ENCODE measurements at places on chromosomes 16 and 17. TPM values are rescaled to one million over a fixed set of nuclear protein-coding genes. Genes with fewer than 3 reads are reported as not detected.
A peak's percentile ranks its signal among the peaks of the same experiment; 100 is the strongest.

- DNase-seq: no peak
Measured at GRCh38 chr17:48127371-48128051, 19.9 kb downstream of the SNX11 start.

- no peak for DNase-seq
Measured at GRCh38 chr17:12727076-12727760, 61.5 kb downstream of the MYOCD start.

Gene SP2
- 11.7 TPM for total RNA-seq

- peak; percentile 99 for DNase-seq
Measured at GRCh38 chr16:66516808-66517585, 32.9 kb downstream of the TK2 start.

- peak; percentile 93 for DNase-seq
Measured at GRCh38 chr17:38464723-38465390, 36.6 kb downstream of the ARHGAP23 start.

DNA sequence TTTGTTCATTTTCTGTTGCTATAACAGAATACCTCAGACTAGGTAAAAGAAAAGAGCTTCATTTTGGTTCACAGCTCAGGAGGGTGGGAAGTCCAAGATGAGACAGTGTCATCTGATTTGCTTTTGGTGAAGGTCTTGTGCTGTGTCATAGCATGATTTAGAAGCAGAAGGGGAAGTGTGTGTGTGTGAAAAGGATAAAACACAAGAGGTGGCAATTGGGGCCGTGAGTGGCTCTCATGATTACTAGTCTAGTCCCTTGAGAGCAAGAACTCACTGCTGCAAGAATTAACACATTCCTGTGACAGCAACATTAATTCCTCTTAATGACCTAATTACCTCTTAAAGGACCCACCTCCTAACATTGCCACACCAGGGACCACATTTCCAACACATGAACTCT lies 8.3 kb downstream of the SLC35G3 start:
- DNase-seq: no peak

GRCh38 chr17:18858567-18859245 lies 775 bp downstream of the PRPSAP2 start:
- no peak for DNase-seq

DNA sequence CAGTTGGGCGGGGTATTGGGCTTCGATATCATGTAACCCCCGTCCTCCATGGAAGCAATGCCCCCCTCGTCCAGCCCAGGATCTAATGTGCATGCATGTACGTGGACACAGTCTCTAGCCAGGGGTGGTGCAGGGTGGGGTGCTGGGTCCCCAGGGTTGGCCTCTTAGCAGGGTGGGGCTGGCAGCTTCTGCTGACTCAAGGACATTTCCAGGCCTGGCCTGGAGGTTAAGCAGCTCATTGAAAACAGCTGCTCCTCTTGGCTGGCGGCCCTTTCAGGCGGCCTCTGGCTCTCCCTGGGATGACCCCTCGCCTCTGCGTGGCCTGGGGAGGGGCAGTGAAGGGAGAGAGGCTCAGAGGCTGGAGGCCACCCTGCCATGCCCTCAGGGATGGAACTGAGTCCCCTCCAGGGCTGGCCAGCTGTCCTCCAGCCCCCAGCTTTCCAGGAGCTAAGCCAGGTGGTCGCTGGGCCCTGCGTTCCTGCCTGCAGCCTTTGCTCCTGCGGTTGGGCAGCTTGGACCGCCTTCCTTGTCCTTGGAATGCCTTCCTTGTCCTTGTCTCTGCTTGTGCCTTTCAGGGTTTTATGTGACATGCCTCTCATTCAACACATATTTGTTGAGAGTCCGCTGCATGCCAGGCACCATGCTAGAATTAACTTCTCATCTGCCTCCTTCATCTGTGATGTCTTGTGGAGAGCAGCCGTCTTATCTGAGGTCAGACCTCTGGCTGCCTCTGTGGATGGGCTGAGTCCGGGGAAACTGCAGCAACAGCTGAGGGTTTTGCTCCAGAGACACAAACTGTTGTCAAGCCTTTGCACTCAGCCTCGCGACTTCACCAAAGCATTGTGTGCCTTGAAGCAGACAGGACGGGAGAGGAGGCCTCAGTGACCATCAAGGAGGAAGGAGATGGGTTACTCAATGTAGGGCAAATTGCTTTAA lies 26.6 kb downstream of the MRC2 start:
- DNase-seq: peak; percentile 77

DNA sequence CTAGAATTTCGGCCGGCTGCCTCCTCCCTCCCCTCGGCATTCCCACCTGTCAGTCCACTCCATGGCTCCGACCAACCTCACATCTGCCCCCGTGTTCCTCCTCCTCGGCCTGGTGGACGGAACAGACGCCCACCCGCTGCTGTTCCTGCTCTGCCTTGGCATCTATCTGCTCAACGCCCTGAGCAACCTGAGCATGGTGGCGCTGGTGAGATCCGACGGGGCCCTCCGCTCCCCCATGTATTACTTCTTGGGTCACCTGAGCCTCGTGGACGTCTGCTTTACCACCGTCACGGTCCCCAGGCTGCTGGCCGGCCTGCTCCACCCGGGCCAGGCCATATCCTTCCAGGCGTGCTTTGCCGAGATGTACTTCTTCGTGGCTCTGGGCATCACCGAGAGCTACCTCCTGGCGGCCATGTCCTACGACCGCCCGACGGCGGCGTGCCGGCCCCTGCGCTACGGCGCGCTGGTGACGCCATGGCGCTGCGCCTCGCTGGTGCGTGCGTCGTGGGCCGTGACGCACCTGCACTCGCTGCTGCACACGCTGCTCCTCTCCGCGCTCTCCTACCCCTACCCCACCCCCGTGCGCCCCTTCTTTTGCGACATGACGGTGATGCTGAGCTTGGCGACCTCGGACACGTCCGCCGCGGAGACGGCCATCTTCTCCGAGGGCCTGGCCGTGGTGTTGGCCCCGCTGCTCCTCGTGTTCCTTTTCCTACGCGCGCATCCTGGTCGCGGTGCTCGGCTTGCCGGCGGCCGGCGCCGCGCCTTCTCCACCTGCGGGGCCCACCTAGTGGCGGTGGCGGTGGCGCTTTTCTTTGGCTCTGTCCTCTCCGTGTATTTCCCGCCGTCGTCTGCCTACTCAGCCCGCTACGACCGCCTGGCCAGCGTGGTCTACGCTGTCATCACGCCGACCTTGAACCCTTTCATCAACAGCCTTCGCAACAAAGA lies at the start of gene OR3A2:
Gene OR3A2 (minus strand): TSS at position 440 of the 948 bp plus-strand sequence.
- no peak for DNase-seq

DNA sequence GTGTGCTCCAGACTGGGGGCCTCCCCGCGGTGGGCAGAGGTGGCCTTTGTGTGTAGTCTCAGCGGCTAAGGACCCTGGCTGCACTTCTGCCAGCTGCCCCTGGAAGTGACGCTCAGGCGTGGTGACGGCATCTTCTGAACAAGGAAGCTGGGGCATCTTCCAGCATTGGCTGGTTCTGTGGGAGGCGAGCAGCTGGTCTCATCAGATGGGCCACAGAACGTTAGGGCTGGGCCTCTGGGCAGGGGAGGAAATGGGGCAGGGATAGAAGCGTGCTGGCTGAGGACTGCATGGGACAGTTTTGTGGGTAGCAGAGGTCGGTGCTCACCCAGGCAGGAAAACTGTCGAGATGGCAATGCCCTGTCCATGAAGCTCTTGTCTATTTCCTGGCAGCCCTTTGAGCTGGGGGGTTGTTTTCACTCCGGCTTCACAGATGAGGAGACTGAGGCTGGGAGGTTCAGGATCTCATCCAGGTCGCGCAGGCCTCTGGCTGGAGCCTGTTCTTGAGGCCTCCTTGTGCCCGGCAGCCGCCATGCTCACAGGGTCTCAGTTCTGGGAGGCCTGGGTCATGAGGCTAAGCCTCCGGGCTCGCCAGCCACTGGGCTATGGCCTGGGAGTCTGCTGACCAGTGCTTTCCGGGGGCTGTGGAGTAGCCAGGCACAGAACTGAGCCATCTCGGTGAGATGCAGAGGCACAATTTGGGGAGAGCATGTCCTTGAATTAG lies 16.3 kb downstream of the IRF8 start:
- no peak for DNase-seq

DNA sequence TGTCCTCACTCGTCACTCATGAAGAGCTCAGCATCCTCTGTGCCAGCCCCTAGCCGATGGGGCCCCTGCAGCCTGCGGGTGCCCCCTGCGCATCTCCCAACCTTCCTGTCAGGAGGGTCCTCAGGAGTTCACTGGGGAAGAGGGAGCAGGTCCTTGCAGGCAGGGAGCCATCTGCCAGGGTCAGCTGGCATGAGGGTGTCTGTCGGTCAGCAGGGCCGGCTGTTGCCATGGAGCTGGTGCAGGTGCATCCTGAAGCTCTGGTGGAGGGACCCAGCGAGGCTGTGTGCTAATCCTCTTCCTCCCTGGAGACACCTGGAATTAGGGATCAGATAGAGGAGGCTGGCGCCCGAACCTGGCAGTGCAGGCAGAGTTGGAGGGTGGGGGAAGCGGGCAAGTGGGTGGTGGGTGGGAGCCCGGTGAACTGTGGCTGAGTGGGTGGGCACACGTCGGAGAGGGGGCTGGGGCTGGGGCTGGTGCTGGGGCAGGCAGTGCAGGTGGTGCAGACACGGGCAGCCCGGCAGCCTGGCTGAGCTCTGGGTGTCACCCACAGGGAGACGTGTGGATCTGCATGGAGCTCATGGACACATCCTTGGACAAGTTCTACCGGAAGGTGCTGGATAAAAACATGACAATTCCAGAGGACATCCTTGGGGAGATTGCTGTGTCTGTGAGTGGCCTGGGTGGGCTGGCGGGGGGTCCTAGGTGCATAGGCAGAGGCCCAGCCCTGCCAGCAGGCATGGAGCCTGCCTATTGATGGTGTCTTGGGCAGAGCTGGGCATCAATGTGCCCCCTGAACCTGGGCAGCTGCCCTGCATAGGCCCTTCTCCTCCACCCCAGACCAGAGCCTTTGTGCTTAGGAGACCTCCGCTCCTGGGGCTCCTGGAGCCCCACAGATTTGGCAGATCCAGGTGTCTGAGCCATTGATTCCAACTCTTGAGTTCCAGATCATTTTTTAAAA lies 17.4 kb downstream of the MAP2K3 start:
- DNase-seq: no peak

DNA sequence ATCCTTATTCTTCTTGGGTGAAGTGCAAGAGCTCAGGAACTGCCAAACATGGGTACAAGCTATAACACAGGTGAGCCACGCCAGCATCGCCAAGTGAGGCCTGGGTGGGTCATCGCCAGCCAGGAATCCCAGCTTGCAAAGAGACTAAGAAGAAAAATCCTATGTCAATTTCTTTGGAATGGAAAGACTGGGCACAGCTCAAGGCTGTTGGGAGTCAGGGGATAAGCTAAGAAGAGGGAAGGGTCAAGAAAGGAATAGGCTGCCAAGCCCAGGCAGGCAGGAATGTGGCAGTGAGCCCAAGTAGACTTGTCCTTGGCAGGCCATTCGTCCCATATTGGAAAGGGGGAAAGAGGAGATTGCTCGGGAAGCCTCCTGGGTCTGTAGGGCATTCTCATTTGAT lies 191.4 kb upstream of the CDH5 start:
- peak; percentile 48 for DNase-seq

Gene SLFN13
- total RNA-seq: 1.3 TPM

DNA sequence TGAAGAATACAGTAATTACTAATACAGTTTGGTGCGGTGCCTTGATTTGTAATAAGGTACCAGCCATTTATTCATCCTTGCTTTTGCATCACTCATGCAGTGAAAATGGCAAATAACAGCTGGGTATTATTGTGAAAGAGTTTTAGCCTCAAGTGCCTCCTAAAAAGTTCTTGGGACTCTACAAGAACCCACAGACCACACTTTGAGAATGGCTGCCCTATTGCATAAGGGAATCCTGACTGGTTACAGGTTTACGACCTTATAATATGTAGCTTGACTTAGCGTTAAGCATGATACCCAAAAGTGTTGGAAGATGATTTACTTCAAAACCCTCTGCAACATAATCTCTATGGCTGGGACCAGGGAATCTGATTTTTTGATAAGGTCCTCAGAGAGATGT lies 4.2 kb downstream of the MYH13 start:
- no peak for DNase-seq

- DNase-seq: no peak
Measured at GRCh38 chr17:77118251-77118928, 22.4 kb upstream of the SEC14L1 start.

Gene CCT6B
- total RNA-seq: 1.8 TPM

DNA sequence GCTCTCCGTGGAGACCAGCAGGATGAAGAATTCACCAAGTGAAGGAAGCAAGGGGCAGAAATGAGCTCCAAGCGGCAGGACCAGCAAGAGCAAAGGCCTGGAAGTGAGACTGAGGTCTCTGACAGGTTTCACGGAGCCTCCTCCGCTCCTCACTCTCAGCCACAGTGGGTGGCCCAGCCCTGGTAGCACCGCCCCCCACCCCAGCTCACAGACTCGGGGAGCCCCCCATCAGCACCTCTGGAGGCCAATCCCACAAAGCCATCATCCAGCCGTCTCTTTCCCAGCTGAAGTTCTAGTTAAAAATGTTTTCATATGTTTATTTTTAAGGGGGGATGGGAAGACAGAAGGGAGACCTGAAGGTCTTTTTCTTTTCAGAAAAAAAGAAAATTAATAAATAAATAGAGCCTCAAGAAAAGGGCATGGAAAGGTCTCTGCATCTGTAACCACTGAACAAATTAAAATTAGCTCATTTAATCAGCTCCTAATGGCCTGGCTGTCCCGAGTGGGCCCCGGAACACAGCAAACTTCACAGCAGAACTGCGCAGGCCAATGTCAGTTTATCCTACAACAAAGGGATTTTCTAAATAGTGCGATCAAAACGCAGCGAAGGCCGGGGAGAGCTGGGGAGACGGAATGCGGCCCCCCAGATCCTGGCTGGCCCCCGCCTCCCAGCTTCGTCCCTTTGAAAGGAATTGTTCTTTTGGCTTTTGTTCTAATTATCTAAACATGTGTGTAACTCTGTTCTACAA lies 190.3 kb downstream of the ZNF423 start:
- no peak for DNase-seq

DNA sequence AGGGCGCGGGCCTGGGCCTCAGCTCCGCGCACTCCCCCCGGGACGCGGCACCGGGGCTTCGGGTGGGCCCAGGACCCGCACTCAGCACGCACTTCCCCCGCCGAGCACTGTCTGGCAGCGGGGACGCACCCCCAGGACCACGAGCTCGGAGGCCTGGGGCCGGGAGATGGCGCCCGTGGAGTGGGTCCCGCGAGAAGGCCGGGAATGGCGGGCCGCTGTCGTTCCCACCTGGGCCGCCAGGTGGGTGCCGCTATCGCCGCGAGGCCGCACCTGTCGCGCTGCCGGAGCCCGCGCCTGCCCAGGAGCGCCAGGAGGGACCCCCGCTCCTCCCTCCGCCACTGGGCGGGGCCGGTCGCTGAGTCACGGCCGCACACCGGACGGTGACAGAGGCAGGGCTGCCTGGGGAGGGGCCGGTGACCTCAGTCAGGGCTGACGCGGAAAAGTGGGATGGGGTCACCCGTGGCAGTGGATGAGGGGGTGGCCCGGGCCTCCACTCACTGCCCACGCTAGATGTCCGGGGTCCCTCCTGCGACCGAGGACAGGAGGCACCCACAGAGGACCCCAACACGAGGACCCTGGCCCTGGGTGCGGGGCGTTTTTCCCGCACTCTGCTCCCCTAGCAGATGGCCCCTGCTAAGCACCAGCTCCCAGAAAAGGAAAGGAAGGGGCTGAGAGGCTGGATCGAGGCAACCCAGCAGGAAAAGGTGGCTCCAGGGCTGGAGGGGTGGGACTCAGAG lies 6.9 kb upstream of the ACTG1 start:
- DNase-seq: no peak

- no peak for DNase-seq
Measured at GRCh38 chr17:48576479-48577309, 1.5 kb downstream of the HOXB4 start.

Gene FBXO39
- total RNA-seq: not detected

GRCh38 chr16:15621889-15622288 lies 21.1 kb downstream of the MARF1 start:
- no peak for DNase-seq

- no peak for DNase-seq
Measured at GRCh38 chr17:38940404-38940803, 15.0 kb downstream of the LASP1NB start.
